ENCODE measurements at places on chromosomes 4 and X.
A peak's percentile ranks its signal among the peaks of the same experiment; 100 is the strongest.

GRCh38 chrX:14798805-14799397, 74.0 kb downstream of the FANCB start:
- no peak for ATAC-seq

- peak; percentile 53 for ATAC-seq
Measured at GRCh38 chr4:82715731-82716617, 82.6 kb downstream of the SCD5 start.

DNA sequence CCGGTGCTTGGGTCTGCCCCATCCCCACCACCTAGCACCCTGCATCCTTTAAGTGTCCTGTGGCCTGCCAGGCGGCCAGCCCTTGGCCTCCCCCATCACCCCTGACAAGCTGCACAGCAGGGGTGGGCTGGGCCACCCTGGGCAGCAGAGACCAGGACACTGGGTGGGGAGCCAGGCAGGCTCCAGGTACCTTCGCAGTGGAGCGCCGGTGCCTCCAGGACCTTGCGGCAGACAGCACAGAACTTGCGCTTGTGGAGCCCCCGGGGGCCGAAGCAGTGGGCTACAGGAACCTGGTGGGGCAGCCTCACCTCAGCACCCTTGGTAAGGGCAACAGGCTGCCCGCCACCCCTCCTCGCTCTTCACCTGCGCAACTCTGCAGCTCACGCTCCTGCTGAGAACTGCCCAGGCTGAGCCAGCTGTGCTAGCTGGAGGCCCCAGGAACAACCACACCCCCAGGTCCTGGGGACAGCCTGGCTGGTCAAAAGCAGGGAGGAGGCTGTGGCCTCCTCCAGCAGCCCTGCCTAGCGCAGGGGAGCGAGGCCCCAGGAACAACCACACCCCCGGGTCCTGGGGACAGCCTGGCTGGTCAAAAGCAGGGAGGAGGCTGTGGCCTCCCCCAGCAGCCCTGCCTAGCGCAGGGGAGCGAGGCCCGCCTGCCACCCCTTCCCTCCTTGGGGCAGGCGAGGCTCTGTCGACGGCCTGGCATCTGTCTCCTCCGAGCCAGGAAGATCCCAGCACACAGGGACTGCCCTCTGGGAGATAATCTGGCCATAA, 4.6 kb downstream of the DGKQ start:
- no peak for ATAC-seq

DNA sequence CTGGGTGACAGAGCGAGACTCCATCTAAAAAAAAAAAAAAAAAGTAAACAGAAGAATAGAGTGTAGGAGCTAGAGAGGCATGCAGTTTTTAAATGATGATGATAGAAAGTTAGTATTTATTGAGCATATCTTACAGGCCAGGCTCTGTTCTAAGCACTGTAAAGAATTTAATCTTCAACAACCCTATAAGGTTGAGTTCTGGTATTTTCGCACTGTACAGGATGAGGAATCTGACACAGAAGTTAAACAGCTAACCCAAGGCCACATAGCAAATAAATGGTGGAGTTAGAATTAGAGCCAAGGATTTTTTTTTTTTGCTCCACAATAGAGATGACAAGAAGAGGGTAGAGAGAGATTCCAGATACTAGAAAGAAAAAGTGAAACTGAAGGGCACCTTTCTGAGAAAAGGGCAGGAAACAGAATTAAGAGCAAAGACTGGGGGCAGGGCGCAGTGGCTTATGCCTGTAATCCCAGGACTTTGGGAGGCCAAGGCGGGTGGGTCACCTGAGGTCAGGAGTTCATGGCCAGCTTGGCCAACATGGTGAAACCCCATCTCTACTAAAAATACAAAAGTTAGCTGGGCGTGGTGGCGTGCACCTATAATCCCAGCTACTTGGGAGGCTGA, 56.1 kb downstream of the KLHL5 start:
- ATAC-seq: no peak

DNA sequence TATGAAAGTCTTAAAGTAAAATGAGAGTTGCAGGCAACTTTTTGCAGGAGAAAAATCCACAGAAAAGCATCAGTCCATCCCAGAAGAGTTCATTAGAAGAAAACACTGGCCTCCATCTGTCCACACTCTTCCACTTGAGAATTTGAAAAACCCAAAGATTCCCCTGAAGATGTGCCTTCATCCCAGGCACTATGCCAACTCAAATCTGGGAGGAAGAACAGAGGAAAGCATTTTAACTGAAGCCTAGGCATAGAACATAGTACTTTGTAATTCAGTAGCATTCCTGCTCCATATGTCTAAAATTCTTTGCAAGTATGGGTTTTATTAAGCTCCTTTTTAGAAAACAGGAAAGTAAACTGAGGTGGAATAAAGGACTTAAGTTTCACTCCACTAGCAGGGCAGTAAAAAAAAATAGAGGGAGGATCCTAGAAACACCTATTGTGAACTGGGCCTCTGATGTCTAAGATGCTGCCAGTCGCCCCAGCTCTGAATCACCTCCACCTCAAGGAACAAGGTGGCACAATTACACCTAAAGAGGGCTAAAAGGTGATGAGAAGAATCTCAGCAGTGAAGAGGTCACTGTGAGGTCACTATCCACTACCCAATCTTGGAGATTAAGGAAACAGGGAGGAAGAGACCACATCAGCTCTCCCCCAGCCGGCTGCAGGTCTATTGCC, 141.9 kb upstream of the FAM241A start:
- peak; percentile 68 for ATAC-seq

DNA sequence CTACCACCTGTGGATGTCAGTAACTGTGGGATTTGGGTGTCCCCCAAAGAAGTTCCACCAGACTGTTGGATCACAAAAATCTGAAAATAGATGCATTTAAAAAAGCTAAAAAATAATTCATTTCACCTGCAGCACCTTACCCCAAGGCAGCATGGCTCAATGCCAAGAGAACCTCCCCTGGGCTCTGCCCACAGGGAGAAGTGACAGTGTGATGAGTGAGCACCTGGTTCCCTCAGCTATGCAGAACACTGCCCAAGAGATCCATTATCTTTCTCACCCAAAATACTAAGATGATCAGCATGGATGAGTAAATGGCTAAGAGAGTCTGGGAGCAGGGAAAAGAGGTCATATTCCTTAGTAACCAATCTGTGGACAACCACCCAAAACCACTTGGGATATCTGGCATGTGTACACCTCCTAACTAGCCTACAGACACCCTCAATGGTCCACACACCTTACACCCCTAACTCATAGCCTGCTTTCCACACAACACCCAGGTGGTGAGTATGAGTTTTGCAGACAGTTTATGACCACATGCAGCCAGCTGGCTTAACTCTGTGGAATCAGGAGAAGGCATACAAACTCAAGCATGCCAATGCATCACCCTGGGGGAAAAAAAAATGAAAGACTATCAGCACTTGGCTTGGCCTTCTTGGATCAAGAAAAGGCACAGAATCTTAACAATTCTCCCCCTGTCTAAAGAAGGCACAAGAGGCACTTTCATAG, 416.5 kb upstream of the SMIM31 start:
- ATAC-seq: no peak

DNA sequence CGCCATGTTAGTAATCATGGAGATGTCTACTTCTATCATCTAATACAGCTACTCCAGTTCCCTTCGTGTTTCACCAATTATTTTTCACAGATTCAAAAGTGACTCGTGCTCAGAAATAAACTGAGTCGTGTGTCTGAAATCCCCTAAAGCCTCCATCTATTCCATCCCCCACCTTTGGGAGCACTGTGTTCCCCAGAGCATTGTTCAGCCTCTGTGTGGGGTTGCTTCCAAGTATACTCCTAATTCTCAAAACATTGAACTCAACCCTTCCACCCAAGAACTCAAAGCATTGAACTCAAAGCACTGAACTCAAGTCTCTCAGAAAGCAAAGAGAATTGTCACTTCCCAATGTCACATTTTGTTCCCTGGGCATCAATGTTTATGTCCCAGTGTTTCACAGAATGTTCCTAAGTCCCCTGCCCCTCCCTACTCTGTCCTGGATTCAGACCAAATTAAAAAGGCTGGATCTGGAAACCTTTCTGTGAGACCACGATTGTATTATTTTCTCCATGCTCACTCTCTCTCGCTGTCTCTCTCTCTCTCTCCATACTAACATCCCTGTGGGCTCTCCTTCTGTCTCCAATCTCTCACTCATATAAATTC, 138.5 kb upstream of the QRFPR start:
- ATAC-seq: no peak

- ATAC-seq: no peak
Measured at GRCh38 chr4:6751611-6752485, 30.7 kb upstream of the KIAA0232 start.

DNA sequence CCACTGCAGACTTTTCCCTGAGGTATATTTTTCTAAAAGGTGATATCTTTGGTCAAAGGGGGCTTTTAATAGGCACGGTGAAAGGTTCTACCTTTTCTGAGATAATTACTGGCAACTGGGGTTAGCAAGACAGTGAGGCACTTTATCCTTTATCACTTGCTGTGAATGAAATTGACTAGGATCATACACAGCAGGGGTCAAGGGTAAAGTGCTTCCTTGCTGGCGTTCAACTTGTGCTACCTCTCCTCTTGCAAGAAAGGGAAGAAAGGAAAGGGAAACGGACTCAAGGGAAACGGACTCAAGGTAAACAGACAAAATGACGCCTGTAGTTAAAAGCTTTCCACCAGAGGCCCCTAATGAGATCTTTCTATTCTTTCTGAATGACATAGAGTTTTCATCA, 78.6 kb upstream of the RAPGEF2 start:
- ATAC-seq: no peak

- ATAC-seq: no peak
Measured at GRCh38 chr4:142353149-142353738, 492.9 kb downstream of the INPP4B start.

GRCh38 chrX:103878466-103879122, 46.5 kb upstream of the RAB9B start:
- no peak for ATAC-seq

- ATAC-seq: no peak
Measured at GRCh38 chr4:106186201-106186600, 129.8 kb downstream of the TBCK start.

GRCh38 chr4:4637710-4638109, 95.9 kb upstream of the STX18 start:
- ATAC-seq: peak; percentile 74

GRCh38 chr4:42637867-42638266, 19.0 kb downstream of the ATP8A1 start:
- no peak for ATAC-seq

DNA sequence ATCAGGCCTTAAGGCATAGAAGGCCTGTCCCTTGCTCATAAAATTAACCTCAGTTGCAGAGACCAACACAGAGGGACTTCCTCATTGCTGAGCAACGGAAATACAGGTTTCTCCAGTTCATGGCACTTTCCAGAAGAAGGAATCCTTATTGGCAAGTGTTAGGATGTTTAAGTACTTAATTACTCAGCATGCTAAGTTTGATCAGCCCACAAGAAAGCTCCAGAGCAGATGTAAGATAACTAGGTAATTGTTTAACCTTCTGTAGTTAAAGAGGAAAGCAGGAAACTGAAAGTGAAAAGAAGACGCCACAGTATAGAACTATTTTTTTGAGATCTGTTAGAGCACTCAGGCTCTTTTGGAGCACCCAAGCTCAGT, 33.5 kb downstream of the SMS start:
- ATAC-seq: peak; percentile 87

DNA sequence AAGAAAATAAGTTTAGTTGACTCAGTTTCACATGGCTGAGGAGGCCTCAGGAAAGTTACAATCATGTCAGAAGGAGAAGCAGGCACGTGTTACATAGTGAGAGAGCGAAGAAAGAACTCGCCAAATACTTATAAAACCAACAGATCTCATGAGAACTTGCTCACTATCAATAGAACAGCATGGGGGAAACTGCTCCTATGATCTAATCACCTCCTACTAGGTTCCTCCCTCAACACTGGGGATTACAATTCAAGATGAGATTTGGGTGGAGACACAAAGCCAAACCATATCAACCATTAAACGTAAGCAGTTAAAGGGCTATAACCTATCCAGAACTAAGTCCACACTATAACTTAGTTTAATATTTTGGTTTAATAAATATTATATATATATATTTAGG, 113.8 kb upstream of the ADGRL3 start:
- ATAC-seq: no peak

GRCh38 chrX:53065104-53065503, 16.5 kb downstream of the GPR173 start:
- ATAC-seq: no peak

DNA sequence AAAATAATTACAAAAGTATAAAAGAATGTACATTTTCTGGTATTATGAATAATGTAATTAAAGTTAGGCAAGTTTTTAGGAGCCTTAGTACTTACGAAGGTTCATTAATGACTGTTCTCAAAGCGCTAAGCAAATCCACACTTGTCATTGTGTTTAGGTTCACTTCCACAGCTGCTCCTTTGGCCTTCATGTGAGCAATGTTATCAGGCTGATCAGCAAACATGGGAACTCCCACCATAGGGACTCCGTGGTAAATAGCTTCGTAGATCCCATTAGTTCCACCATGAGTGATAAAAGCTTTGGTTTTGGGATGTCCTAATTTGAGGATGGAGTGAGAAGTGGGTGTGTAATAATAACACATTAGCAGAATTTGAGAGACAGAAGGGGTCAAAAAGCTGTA, 45.1 kb downstream of the UGT2A2 start:
- ATAC-seq: no peak

GRCh38 chrX:39502486-39502885, 595.3 kb downstream of the BCOR start:
- ATAC-seq: no peak

DNA sequence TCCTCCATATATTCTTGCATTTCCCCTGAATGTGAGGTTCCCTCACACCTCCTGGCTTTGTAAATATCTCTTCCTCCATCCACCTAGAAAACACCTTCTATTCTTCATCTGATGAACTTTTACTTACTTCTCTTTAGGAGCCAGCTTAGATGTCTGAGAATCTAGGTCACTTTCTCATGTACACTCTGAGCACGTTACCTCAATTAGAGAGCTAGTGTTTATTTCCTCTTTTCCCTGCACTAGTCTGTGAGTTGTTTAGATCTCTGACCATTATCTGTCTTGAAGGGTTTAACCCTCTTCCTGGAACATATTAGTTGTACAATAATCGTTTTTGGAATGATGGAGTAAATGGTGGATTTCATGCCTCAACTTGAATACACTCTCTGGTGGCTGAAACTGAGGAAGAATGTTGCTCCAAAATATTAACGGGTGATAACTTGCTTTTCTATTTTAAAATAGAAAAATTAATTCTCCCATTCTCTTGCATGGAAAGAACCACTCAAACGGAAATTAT, 8.5 kb upstream of the NEIL3 start:
- no peak for ATAC-seq

- ATAC-seq: no peak
Measured at GRCh38 chrX:138759217-138759943, 47.9 kb upstream of the FGF13 start.

GRCh38 chrX:72018277-72019112, 107.8 kb downstream of the NHSL2 start:
- ATAC-seq: peak; percentile 98

- peak; percentile 70 for ATAC-seq
Measured at GRCh38 chr4:156475322-156475721, 496.3 kb downstream of the PDGFC start.

- ATAC-seq: no peak
Measured at GRCh38 chrX:150704030-150704613, 10.9 kb downstream of the MTMR1 start.

DNA sequence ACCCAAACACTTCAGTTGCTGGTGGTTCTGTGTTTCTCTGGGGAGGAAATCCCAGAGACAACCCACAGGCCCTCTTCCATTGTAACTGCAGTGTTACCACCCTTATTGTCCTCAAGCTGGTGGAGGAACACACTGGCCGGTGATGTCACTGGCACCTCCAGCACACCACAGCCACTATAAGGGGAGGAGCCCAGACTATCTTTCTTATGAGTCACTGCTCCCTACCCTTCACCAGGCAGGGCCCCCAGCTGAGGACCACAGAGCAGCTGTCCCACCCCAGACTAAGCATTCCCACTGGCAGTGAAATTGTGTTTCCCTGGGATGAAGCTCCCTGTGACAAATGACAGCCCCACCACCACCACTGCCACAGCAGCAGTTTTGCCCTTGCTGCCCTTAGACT, 171.8 kb upstream of the FGF16 start:
- ATAC-seq: no peak

All from esophagus mucosa (tissue), 1 donor.